ENCODE measurements at places on chromosomes 11 and 22.

DNA sequence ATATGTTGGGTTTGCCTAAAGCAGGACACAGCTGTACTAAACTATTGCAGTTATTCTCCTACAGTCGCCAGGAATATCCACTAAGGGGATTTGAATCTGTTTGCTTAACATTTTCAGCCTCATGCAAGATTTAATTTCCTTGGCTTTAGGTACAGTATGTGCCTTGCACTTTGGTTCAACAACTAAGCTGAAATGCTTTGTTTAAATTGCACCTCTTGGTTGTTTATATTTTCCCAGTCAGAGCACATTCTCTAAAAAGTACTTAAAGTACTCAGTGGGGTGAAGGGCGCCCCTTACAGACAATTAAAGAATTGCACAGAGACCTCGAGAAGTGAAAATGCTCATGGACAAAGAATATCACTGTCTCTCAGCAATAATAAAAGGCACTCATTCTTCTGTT is 107.8 kb upstream of the MTNR1B start:
- DNase-seq, result no peak

- no peak for DNase-seq
Observed at GRCh38 chr11:22634897-22635629, 9.4 kb upstream of the FANCF start.

DNA sequence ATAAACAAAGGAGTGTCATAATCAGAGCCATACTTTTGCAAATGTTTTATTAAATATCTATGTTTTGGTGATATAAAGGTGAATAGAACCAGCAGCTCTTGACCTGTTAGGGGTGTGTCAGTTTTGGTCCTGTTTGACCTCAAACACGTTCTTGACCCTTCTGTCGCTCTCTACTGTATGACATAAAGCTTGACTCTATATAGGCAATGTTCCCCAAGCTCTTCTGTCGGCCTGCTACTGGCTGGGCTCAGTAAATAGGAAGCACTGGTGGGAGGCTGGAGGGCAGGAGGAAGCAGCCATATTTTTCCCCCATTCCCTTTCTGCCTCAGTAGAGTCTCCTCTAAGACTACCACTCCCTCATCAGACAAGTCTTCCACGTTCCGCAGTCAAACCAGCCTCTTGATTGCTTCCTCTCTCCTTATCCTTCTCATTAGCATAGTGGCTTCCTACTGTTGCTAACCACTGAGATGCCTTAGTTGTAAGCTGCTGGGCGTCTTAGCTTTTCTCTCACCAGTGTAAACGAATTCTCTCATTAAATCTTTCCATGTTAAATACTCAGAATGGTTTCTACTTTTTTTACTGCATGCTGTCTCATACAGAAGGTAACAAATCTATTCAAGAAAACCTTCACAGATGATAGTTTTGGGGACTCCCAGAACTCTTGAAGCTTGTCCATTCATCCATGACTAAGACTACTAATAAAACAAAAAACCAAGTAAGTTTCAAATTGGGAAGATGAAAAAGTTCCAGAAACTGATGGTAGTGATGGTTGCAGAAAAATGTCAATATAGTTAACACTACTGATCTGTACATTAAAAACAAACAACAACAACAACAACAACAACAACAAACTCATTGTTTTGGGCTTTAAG is 3.3 kb downstream of the NPAT start:
- no peak for DNase-seq

- DNase-seq, result no peak
Observed at GRCh38 chr11:77003963-77004362, 30.2 kb upstream of the B3GNT6 start.

DNA sequence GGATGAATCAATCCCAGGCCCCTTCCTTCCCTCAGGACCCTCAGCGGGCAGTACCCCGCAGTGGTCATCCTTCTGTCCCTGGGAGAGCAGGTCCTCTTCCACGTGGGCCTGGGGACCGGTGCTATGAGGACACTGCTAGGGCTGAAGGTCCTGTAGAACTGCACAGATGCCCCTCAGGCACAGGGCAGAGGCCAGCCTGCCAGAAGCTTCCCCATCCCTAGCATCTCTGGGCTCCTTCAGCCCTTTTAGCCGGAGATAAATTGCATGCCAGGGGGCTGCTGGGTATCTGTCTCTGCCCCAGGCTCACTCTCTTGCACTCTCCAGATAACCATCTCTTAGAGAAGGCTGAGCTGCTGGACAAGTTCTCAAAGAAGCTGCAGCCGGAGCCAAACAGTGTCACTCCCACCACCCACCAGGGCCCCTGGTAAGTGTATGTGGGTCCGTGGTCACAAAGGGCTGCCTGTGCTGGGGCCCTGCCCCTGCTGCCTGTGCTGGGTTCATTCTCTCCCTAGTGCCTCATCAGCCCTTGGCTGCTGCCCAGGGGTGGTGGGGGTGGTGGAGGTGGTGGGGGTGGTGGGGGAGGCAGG is 2.3 kb downstream of the ATG16L2 start:
- DNase-seq, result peak; percentile 89

DNA sequence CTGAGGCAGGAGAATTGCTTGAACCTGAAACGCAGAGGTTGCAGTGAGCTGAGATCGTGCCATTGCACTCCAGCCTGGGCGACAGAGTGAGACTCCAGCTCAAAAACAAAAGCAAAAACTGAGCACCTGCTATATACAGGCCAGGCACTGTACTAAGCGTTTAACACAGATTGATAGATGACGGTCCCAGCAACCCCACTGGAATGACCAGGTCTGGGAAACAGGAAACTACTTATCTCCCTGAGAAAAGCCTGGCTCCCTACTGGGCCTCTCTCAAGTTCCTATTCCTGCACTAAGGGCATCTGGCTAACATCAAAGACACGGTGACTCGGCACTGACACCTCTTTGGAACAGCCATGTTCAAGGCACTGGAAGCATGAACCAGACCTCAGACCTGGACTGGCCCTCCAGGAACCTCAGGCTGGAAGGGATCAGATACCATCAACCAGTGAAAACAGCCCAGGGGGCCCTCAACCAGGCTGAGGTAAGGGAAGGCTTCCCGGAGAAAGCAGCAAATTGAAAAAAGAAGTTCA is 16.6 kb downstream of the ARAP1 start:
- DNase-seq, result peak; percentile 69
